Stimulated activated CD4-positive, alpha-beta T cell treated with anti-CD3 and anti-CD28 coated beads, Interleukin-1b, Interleukin-23, amount 100 ng/mL, for 1 hour (primary cell): ENCODE measurements at places on chromosomes 1 and 21.

GRCh38 chr21:45022736-45023135 is 51.6 kb upstream of the ADARB1 start:
- no peak for DNase-seq

DNA sequence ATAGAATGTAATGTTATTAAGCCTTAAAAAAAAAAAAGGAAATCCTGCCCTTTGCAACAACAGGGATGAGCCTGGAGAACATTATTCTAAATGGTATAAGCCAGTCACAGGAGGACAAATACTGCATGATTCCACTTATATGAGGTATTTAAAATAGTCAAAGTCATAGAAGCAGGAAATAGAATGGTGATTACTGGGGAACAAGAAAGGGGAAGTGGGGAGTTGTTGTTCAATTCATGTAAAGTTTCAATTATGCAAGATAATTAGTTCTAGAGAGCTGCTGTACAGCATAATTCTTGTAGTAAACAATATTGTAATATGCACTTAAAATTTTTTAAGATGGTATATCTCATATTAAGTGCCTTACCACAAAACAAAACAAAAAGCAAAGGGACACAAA is 13.2 kb downstream of the FCER1A start:
- DNase-seq = no peak

DNA sequence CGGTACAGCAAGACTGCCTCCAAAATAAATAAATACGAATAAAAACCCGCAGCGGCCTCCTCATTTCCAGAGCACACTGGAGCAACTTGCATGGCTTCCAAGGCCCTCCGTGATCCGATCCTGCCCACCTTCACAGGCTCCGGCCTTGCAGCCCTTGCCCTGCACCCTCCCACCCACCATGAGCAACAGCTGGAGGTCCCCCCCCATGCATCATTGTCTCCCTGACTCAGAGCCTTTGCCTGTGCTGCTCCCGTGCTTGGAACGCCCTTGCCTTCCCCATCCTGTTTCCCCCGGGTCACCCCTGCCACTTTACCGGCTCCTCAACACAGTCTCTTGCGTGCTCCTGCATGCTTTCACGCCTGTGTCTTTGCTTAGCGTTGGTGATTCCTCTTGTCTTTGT is 71.0 kb upstream of the ANGPTL1 start:
- no peak for DNase-seq

GRCh38 chr1:31299365-31299764 is 2.5 kb downstream of the ZCCHC17 start:
- DNase-seq = no peak

GRCh38 chr1:243246916-243247315 is 8.2 kb downstream of the CEP170 start:
- no peak for DNase-seq

DNA sequence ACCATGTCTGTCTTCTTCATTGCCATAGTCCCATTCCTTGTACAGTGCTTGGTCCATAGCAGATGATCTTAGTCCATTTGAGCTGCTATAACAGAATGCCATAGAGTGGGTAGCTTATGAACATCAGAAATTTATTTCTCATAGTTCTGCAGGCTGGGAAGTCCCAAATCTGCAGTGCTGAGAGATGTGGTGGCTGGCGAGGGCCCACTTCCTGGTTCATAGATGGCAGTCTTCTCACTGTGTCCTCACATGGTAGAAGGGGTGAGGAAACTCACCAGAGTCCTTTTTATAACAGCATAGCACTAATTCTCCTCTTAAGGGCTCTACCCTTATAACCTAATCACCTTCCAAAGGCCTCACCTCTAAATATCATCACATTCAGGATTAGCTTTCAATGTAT is 23.1 kb upstream of the RAP1A start:
- peak; percentile 32 for DNase-seq

GRCh38 chr1:156437037-156437867 is 63.3 kb downstream of the MEF2D start:
- DNase-seq = no peak

- DNase-seq = no peak
These were observed 81.0 kb upstream of the ARID1A start for GRCh38 chr1:26614655-26615411.

DNA sequence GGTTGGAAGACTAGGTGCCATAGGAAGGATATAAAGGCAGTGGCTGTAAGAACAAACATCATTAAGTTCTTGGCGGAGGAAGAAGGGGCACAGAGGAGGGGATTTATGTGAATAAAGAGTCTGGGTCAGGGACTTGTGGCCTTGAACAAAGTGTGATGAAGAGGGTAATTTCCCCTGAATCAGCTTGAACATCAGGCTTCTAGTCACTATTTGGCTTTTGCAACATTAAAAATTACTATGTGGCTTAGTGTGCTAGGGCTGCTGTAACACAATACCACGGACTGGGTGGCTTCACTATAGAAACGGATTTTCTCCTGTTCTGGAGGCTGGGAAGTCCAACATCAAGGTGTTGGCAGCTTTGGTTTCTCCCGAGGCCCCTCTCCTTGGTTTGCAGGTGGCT is 70.5 kb upstream of the CNIH3 start:
- no peak for DNase-seq

DNA sequence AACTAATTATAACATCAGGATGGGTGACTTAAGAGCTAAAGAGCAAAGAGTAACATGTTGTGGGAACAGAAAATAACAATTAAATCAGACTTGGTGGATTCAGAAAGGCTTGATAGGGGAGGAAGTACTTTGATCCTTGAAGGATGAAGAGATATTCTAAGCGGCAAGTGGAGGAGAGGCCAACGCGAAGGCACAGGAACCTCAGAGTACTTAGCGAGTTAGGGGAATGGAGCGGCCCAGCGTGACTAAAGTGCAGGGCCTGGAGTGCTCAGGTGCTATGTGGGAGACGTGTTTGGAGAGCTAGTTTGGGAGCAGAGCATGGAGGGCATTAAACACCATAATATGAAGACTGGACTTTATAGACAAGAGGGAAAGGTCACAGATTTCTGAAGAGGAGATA is 64.3 kb downstream of the ADCY10 start:
- no peak for DNase-seq

- DNase-seq = peak; percentile 70
These were observed 18.3 kb upstream of the IL6R start for GRCh38 chr1:154386643-154387352.

GRCh38 chr21:32371913-32372314 is 20.9 kb downstream of the URB1 start:
- DNase-seq = no peak

DNA sequence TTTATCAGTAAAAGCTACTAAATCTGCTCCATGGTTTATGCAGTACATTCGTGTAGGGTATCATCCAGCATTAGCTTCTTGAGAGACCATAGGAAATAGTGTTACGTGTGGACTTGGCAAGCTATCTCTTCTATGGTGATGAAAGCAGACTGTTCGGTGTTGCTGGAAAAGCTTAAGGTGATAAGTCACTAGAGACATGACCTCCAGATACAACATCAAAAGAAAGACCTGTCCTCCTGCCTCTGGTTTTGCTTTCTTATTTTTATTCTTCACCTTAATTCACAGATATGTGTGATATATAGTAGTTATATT is 53.5 kb upstream of the S1PR1 start:
- DNase-seq = no peak

DNA sequence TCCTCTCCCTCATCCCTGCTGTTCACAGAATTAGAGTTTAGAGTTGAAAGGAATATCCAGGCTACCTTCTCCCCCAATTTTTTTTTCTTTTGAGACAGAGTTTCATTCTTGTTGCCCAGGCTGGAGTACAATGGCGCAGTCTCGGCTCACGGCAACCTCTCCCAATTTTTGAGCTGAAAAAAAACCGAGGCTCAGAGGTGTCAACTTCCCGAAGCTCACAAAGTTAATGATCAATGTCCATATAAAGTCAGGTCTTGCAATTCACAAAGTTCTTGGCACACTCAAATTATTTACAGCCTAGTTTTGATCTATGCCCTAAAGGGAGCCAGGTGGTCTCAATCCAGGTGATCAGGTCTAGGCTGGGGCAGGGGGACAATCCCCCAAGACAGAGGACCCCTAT is 797 bp upstream of the LEFTY1 start:
- no peak for DNase-seq

GRCh38 chr1:192810253-192810880 is 1.5 kb downstream of the RGS2 start:
- no peak for DNase-seq

DNA sequence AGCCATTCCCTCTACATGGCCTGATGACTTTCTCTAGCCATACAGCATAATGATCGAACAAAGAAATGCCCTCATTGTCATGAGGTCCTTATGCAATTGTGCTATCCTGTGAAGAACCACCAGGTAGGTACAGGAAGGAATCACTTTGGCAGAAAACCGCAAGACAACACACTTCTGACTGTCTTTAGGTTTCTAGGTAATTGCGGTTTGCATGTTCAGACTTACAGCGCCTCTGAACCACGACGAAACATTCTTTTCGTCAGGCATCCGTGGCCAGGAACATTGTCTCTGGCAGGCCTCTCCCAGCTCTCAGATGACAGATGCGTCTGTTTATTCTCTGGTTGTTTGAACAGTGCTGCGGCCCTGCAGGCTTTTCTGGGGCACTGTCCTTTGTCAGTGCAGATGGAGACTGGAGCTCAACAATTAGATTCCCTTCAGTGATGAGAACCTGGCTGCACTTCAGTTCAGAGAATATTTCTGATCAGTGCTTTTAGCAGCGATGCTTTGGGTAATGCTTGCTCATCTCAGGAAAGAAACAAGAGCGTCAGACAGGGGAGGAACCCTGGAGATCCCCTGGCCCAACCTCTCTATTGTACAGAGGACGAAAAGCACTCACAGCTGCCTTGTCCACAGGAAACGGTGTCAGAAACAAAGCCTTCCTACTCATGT is 63.4 kb downstream of the B3GALT5 start:
- DNase-seq = no peak

DNA sequence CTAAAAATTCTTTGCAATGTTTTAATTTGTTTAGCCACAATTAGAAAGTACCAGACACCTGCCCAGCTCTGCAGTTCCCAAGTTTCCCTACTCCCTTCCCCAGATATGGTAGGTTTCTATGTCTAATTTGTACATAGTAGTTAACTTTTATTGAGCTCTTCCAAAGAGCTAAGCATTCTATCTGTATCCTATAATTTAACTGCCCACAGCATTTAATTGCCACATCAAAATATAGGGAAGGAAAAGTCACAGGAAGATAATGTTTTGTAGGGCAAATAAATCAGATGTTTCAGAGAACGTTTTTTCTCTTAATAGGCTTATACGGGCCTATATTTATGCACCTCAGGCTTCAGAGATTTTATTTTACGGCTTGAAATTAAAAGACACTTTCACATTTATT is 15.7 kb upstream of the FMO3 start:
- no peak for DNase-seq

GRCh38 chr1:26359981-26360806 is 6.3 kb upstream of the CRYBG2 start:
- peak; percentile 33 for DNase-seq

DNA sequence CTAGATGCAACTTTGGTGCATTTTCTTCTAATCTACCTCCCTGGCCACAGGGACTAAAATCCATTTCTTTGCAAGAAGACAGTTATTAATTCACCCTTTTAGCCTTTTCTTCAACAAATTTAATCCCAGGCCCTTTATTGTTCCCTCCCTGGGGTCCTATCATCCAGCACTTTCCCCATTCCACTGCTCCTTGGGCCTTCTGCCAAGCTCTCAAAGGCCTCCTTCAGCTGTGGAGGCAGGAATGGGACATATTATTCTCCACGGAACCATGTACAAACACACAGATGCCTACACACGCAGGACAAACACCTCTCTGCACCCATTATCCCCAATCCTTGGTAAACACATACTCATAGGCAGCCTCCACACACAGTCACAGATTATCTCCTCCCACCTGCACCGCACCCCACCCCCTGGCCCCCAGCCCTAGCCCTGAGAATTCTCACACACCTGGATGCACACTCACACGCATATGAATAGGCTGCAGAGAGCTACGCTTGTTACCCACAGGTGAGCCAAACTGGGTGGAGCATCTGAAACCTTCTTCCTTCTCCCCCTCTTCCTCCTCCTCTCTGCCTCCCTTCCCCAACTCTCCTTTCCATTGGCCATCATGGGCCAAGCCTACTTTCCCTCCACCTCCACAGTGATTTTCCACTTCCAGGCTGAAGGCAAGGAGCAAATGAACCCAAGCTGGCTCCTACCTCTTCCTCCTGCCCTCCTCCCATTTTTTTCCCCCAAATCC is 11.7 kb downstream of the TAGLN2 start:
- no peak for DNase-seq

DNA sequence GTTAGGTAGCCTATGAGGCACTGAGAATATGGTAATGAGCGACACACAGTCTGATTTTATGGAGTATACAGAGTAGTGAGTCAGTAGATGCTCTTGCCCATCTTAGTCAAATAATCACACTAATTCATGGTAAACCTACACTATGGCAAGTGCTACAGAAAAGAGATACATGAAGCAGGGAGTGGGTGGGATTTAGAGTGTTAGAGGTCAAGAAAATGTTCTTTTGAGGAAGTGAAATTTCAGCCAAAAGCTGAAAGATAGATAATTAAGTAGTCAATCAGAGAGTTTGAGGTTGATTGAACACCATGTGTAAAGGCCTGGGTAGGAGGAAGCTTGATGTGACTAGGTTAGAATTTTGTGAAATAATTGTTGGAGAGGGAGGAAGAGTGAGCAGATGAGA is 14.7 kb downstream of the MDM4 start:
- DNase-seq = no peak

- DNase-seq = no peak
These were observed 19.6 kb upstream of the TCEA3 start for GRCh38 chr1:23444104-23444533.

DNA sequence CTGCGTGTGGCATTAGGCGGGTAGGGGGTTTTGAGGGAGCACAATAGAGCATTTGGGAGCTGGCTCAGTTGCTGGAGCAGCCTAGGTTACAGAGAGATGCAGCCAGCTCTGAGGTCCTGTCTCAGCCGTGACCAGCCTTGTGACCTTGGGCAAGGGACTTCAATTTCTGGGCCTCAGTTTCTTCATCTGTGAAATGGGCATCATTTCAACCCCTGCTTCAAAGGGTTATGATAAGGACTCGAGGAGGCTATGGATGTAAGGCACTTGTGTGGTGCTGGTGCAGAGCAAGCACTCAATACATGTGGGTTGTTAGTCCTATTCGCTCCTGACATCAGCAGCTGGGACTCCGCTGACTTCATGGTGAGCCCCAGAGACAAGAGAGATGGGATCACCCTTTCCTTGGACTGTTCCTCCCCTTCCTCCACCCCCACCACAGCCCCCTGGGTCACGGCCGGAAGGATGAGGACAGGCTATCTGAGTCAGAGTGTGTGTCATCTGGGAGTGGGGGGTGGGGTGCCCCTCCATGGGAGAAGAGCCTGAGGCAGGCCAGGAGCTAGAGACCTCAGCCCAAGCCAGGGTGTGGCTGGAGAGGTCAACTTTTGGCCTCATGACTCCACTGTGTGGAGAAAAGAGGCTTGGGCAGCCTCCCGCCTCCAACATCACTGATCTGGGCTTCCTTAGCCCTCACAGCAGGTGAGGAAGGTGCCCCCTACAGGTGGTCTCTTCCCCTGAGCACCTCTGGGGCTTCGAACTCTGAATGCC is 71.4 kb upstream of the ZBTB40 start:
- DNase-seq = no peak

DNA sequence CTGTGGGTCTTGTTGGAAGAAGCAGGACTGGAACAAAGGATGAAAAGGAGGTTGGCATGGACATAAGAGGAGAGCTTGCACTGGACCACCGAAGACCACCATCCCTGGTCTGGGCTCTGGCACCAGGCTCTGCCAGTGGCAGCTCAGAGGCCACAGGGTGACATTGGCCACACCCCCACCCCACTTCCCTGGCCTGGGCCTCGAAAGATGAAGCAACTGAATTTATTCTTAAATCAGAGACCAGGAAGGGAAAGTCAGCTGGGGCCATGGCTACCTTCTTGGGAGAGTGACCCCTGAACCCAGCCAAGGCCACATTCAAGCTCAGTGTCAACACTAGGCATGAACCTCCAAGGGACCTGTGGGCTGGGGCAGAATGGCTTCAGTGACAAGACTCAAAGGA is 4.0 kb downstream of the KLHDC7A start:
- DNase-seq = no peak
